ENCODE measurements at places on chromosomes 11 and 22. TPM values are rescaled to one million over a fixed set of nuclear protein-coding genes. Genes with fewer than 3 reads are reported as not detected.

DNA sequence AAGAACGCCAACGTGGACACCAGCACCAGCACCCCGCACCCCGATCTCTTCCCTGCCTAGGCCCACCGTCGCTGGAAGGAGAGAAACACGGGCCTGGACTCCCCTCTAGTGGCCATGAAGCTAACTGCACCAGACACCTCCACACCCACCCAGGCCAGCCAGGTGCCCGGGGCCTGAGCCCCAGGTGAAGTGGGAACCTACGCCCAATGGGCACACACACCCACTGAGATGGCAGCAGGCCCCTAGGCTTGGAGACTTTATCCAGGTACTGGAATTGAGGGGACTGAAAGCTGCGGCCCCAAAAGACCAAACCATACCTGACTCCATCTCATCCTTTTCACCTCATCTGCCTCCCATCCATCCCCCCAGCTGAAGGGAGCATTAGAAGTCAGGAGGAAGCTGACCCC, 81.0 kb downstream of the BUD13 start:
- H3K27me3 ChIP-seq: peaks cover 2% of the 10 kb centered on the region
- no peaks in the 10 kb centered on the region for H3K4me1 ChIP-seq
- H3K36me3 ChIP-seq: no peaks in the 10 kb centered on the region
- no peak overlapping the region for H3K4me3 ChIP-seq
- no peak overlapping the region for H3K27ac ChIP-seq

DNA sequence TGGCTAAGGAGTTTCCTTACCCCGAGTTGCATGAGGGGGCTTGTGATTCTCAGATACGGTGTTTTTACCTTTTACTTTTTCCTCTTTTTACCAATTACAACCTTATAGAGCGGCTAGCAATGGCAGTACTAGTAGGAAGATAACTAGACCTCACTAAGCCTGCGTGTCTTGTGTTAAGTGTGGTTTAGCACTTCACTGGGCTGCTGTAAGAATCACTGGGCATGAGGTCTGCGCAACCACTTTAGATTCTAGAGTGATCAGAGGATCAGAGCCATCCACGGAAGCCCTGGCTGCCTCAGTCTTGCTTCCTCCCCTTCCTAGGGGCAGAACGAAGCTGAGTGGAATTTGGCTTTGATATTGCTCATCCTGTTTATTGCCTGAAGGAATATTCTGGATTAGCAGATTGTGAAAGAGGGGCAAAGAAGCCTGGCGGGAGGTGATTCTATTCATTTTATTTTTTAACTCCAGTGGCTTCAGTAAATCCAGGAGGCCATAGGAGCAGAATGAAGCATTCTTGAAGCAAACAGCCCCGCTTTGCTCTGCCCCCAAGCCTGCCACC, 88.5 kb downstream of the GRAMD1B start:
- peaks cover 10% of the 10 kb centered on the region for H3K4me1 ChIP-seq
- H3K36me3 ChIP-seq: no peaks in the 10 kb centered on the region
- no peak overlapping the region for H3K4me3 ChIP-seq
- H3K27me3 ChIP-seq: no peaks in the 10 kb centered on the region

DNA sequence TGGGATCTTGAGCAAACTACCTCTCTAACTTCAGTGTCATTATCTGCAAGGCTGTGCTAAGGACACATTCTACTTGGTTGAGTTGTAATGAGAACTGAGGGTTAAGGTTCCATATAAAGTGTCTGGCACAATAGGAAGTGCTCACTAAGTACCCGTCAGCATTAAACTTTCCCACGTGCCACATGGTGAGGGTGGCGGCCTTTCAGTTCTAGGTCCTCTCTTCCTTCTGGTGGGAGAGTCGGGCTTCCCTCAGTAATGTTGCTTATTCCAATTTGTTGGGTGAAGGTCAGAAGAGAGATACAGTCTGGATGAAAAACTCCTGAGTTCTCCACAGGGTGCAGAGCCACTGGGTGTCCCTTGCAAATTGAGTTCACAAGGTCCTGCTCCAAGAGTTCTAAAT, 4.6 kb upstream of the CD6 start:
- no peak overlapping the region for H3K4me3 ChIP-seq
- peaks cover 18% of the 10 kb centered on the region for H3K4me1 ChIP-seq
- no peaks in the 10 kb centered on the region for H3K27me3 ChIP-seq
- DNase-seq: no peak

The ANGPTL5 gene
- total RNA-seq: not detected

GRCh38 chr22:44049486-44050231, 25.6 kb downstream of the PARVB start:
- no peak for DNase-seq
- no peak overlapping the region for H3K27ac ChIP-seq
- H3K4me1 ChIP-seq: peaks cover 25% of the 10 kb centered on the region
- H3K36me3 ChIP-seq: no peaks in the 10 kb centered on the region
- H3K4me3 ChIP-seq: no peak overlapping the region
- H3K27me3 ChIP-seq: no peaks in the 10 kb centered on the region

The OOSP4A gene
- total RNA-seq: not detected

GRCh38 chr22:27836181-27836580, 34.6 kb upstream of the MN1 start:
- no peak overlapping the region for H3K4me3 ChIP-seq
- H3K36me3 ChIP-seq: no peaks in the 10 kb centered on the region
- H3K4me1 ChIP-seq: no peaks in the 10 kb centered on the region
- H3K27me3 ChIP-seq: no peaks in the 10 kb centered on the region
- no peak overlapping the region for H3K27ac ChIP-seq
- no peak for DNase-seq

DNA sequence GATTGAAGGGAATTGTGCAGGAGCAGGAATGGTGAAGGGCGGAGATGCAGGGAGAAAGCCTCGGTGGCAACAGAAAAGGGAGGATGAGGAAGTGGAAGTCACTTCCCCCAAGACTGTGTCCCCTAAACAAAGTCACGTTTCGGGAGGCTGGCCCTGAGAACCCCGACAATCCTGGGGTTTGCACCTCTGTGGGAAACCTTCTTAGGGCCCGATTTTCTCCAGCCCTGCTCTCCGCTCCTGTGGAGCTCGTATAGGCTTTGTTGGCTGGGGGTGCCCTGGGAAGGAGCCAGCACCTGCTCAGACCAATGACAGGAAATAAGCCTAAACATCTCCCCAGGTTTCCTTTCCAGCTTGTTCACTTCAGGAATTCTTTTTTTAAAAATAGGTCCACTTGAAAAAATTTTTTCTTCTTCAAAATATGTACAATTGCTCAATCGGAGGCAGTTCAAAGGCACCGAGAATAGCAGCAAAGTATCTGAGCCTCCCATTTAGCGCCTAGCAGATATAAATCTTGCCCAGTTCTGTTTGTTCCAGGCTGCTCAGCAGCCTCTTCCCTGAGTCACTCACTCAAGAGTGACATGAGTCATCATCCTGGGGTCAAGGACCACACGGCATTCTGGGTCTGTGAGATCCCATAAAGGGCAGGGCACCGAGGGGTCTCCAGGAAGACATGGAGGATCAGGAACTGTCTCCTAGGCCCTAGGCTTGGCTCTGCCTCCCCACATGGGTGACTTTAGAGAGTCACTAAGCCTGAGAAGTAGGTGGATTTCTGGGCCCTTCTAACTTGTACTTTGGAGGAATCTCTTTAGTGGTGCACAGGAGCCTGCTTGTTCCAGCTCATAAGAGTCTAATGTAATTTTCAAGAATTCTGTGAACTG, 34.0 kb downstream of the IRAG1 start:
- peaks cover 7% of the 10 kb centered on the region for H3K4me1 ChIP-seq
- no peak overlapping the region for H3K4me3 ChIP-seq
- no peak overlapping the region for H3K27ac ChIP-seq
- H3K27me3 ChIP-seq: no peaks in the 10 kb centered on the region
- DNase-seq: no peak

GRCh38 chr11:123190518-123190917, 4.5 kb downstream of the CLMP start:
- DNase-seq: no peak
- H3K4me3 ChIP-seq: no peak overlapping the region
- H3K27ac ChIP-seq: no peak overlapping the region
- peaks cover 12% of the 10 kb centered on the region for H3K4me1 ChIP-seq
- no peaks in the 10 kb centered on the region for H3K36me3 ChIP-seq

GRCh38 chr11:16902182-16902581, 112.0 kb downstream of the PLEKHA7 start:
- no peak overlapping the region for H3K4me3 ChIP-seq
- H3K27ac ChIP-seq: no peak overlapping the region
- no peaks in the 10 kb centered on the region for H3K27me3 ChIP-seq
- H3K4me1 ChIP-seq: no peaks in the 10 kb centered on the region

The TSKU gene
- not detected for total RNA-seq

GRCh38 chr11:1410366-1411291, 20.9 kb downstream of the BRSK2 start:
- H3K27ac ChIP-seq: no peak overlapping the region
- no peak overlapping the region for H3K4me3 ChIP-seq
- DNase-seq: no peak
- no peaks in the 10 kb centered on the region for H3K27me3 ChIP-seq
- no peaks in the 10 kb centered on the region for H3K4me1 ChIP-seq

GRCh38 chr11:8408151-8408941, 144.7 kb upstream of the LMO1 start:
- no peak for DNase-seq
- no peak overlapping the region for H3K4me3 ChIP-seq
- no peak overlapping the region for H3K27ac ChIP-seq
- H3K4me1 ChIP-seq: no peaks in the 10 kb centered on the region
- no peaks in the 10 kb centered on the region for H3K27me3 ChIP-seq

The BEST1 gene
- total RNA-seq: 0.14 TPM

The OR51A2 gene
- not detected for total RNA-seq

DNA sequence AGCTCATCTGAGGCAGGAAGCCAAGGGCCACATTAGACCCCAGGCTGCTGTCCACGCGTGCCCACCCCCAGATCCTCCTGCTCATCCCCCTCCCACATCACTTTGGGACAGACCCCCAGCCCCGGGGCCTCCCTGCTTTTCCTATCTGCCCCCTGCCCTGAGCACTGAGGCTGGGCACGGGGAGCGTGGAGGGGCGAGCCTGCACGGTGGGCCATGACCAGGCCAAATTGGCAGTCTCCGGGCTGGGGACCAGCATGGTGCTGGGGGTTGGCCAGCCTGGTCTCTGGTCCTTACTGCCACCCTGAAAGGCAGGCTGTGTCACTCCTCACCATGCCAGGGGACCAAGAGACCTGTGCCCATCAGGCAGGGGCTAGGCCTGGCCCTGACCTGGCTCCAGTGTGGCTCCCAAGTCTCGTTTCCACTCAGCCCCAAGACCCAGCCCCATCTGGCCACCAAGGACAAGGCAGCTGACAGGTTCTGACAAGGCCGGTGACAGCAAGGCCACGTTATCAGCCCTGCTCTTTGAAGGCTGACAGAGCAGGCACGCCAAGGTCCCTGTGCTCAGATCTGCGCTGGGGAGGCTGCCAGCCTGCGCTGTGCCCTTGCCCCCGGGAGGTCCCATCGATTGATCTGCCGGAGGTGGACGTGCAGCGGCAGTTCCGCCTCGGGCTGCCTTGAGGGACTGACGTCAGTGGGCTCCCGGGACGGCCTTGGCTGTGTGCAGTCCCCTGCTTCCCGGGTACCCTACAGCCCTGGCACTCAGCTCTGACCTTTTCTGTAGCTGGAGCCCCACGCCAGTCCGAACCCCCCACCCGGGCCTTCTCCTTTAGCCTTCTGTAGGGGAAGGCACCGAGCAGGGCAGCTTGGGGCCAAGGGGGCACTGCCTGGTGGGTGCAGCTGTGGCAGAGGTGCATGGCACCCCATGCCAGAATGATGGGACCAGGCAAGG, 3.6 kb downstream of the TNNI2 start:
- no peaks in the 10 kb centered on the region for H3K27me3 ChIP-seq
- H3K36me3 ChIP-seq: no peaks in the 10 kb centered on the region

The NDUFS3 gene
- total RNA-seq: 139 TPM

- peak; percentile 58 for DNase-seq
- no peak overlapping the region for H3K4me3 ChIP-seq
- H3K36me3 ChIP-seq: no peaks in the 10 kb centered on the region
- peak overlapping the region; percentile 67 for H3K27ac ChIP-seq
These were observed 4.1 kb upstream of the PLAAT2 start for GRCh38 chr11:63567044-63567840.

- no peaks in the 10 kb centered on the region for H3K27me3 ChIP-seq
- H3K36me3 ChIP-seq: peaks cover 41% of the 10 kb centered on the region
- H3K4me3 ChIP-seq: no peak overlapping the region
- no peak overlapping the region for H3K27ac ChIP-seq
These were observed 16.5 kb upstream of the CDC42EP2 start for GRCh38 chr11:65298131-65298535.

DNA sequence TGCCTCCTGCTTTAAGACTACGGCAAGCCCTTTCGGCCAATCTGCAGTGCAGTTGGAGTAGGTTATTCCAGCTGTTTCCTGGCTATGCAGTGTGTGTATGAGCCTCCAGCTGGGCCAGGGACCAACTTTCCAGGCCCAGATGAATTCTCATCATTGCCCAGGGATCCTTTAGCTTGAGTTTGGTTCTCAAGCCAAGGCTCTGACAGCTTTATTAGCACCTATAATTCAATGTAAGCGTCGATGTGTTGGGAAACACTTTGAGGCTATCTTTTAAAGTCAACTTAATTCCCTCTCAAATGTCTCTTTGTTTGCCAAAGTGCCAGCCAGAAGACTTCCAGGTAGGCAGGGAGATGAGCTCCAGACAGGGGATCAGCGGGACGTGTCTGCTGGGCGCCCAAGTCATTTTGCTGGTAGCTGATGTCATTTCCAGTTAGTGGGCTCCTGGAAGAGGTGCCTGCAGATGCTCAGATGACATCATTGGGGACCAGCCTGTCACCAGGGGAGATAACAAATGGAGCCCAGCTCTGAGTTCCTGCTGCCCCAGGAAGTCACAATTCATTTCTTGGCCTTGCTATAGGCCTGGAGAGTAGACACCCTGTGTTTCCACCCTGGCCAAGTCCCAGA, 520.4 kb downstream of the SOX6 start:
- H3K27ac ChIP-seq: no peak overlapping the region
- DNase-seq: no peak
- H3K36me3 ChIP-seq: no peaks in the 10 kb centered on the region
- H3K27me3 ChIP-seq: peaks cover 2% of the 10 kb centered on the region
- no peaks in the 10 kb centered on the region for H3K4me1 ChIP-seq
- H3K4me3 ChIP-seq: no peak overlapping the region

DNA sequence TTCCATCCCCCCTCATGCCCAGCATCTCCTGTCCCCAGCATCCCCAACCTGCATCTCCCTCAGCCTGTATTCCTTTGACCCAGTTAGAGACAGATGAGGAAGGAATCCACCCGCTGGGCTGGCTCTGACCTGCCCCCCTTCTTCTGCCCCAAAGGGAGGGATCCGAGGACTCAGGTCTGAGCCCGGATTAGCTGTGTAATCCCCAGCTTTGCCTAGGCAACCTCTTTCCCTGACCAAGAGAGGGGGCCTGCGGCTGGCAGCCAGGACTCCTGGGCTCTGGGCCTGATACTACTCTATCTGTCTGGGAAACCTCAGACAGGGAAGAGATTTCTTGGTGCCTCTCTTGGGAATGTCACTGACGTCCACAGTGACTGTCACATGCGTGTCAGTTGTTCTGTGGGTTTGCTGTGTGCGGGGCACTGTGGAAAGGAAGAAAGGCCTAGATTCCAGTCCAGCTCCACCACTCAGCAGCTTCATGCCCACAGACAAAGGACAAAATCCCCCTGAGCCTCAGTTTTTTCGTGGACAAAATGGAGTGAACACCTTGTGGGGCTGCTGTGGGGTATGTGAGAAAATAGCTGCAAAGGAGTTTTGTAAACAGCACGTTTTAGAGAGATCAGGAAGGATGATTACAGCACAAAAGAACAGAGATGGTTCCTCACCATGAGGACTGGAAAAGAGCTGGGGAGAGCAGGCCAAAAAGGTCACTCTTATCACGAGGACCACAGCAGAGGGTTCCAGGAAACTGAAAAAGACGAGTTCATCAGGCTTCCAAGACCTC, 1.3 kb upstream of the NDUFV1 start:
- H3K4me3 ChIP-seq: no peak overlapping the region
- peaks cover 23% of the 10 kb centered on the region for H3K4me1 ChIP-seq
- peaks cover 14% of the 10 kb centered on the region for H3K27me3 ChIP-seq
- H3K36me3 ChIP-seq: peaks cover 22% of the 10 kb centered on the region
- DNase-seq: no peak
- H3K27ac ChIP-seq: no peak overlapping the region

Data from CD4-positive, alpha-beta T cell (primary cell).